ENCODE measurements at places on chromosomes 2 and 18. TPM values are rescaled to one million over a fixed set of nuclear protein-coding genes. Genes with fewer than 3 reads are reported as not detected.
A peak's percentile ranks its signal among the peaks of the same experiment; 100 is the strongest.

DNA sequence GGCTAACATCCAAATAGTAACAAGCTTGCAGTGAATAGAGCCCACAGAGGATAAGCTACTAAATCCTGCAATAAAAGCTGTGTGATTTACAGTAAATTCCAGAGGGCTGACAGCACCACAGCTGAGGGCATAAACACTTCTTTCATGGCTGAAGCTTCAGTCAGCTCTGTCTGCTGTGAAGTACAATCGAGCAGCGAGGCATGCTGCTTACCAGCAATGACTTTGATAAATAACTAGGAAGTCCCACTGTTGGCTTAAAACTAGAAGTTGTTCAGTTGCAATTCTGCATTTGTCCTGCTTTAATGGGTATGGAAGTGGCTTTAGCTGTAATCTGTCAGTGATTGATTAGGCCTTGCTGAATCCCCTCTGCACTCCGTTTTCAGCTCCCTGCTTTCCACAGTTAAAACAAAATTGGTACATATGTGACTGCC, 65.2 kb upstream of the FIGN start:
- peak; percentile 84 for DNase-seq

DNA sequence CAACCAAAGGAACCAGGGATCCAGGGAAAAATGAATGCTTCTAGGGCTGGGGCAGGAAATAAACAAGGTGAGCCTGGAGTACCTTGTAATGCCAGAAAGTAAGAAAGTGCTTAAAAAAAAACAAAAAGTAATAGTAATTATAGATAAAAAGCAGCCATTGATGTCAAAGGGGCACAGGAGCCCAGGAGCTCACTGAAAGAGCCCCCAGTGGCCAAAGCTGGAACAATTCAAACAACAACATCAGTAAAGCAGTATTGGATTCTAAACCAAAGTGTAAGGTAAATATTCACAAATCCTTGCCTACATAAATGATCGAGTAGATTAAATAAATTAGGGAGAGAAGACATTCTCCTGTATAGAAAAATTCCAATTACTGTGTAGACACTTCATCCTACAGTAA, 114.3 kb upstream of the ARL4C start:
- peak; percentile 43 for DNase-seq

GRCh38 chr2:215657844-215658243, 222.0 kb upstream of the FN1 start:
- DNase-seq, result peak; percentile 58

NTSR2 gene
- total RNA-seq, result not detected

LIPG gene
- 2.2 TPM for total RNA-seq

- DNase-seq, result no peak
These were observed 108.1 kb downstream of the AQP4 start for GRCh38 chr18:26757263-26758019.

C1QL2 gene
- not detected for total RNA-seq

- no peak for DNase-seq
These were observed 167.5 kb downstream of the SLC39A10 start for GRCh38 chr2:195824478-195824877.

DNA sequence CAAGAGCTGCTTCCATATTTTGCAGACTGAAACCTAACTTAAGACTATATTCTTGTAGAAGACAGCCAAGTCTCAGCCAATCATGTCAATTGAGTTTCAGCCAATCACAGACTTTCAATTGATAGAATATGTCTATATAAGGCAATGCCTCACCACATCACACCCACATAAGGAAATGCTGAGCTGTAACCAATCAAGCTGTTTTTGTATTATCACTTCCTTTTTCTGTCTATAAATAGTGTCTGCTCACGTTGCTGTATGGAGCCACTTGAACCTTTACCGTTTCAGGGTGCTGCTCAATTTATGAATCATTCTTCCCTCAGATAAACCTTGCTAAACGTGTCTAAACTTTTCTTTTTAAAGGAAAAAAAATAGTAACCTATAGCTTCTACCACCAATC, 1554.4 kb upstream of the LRRTM1 start:
- DNase-seq, result no peak

ITPRIPL1 gene
- total RNA-seq, result 1.4 TPM

GRCh38 chr2:128315122-128315828, 3.4 kb downstream of the HS6ST1 start:
- peak; percentile 74 for DNase-seq

DNA sequence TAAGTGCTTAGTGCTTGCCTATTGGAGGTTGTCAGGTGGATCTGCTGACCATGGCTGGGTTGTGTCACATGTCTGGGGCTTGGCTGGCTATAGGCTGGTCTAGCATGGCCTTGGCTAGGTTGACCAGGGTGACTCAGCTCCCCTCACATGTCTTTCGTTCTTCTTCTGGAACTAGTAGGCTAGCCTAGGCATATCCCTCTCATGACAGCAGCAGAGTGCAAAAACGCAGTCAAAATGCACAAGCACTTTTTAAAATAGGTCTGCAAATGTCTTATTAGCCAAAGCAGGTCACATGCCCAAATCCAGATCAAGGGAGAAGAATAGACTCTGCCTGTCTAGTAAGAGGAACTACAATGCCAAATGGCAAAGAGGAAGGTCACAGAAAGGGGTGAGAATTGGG, 179.7 kb upstream of the ACVR2A start:
- no peak for DNase-seq

GRCh38 chr2:19764998-19765397, 136.8 kb downstream of the TTC32 start:
- no peak for DNase-seq

- no peak for DNase-seq
These were observed 2.5 kb downstream of the RPIA start for GRCh38 chr2:88693911-88694414.

GRCh38 chr18:29753379-29753778, 1289.2 kb downstream of the DSC3 start:
- peak; percentile 21 for DNase-seq

DNA sequence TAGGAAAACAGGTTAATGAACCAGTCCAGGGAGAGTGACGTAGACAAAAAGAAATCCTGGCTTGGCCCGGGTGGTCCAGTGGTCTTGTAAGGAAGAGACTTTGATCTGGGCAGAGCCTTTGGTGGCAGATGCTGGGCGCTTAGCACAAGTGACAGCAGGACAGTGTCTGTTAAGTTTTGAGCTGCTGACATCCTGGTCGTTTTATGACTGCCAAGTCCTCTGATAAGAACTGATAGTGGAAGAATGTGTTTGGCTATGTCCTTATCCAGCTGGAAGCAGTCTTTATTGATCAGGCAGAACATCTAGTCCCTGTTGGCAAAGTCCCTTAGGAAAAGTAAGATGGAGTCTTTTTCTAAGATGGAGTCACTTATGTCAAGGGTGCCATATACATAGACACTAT, 27.4 kb upstream of the ZNF407 start:
- no peak for DNase-seq

CDH7 gene
- not detected for total RNA-seq

- peak; percentile 95 for DNase-seq
These were observed 644 bp upstream of the QPCT start for GRCh38 chr2:37343537-37344434.

DNA sequence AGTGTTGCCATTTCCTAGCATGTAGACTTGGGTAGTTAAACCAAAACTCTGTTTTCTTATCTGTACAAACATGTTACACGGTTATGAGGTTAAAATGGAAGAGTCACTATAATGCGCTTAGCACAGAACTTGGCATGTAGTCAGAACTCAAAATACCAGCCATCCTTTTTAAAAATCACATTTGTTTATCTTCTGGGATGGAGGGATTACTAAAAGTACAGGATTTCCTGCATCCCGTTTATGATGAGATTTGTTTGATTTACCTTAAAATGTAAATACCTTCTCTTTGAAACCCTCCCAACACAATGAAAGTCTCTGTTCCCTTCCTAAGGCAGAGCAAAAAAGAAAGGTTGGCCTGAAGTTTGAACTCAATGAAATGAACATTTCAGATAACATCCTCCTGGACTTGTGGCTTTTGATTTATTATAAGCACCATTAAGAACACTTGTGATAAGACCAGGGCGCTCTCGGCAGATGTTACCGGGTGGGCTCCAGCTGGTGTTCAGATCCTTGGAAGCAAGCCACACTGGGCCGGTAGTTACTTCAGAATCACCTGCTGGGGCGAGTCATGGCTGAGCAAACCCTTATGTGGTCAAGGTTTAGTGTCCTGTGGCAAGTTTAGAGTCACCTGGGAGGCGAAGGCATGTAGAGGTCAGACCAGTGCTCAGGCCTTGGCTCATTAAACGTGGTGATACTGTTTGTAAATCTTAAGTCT, 105.7 kb downstream of the MGAT5 start:
- DNase-seq, result no peak

- DNase-seq, result no peak
These were observed 123.5 kb upstream of the ALPP start for GRCh38 chr2:232255033-232255432.

- DNase-seq, result no peak
These were observed 41.7 kb upstream of the MALL start for GRCh38 chr2:110157153-110157793.

- DNase-seq, result peak; percentile 63
These were observed 81.9 kb downstream of the GFPT1 start for GRCh38 chr2:69305166-69305565.

GRCh38 chr18:13462686-13463085, 244.1 kb downstream of the LDLRAD4 start:
- DNase-seq, result no peak

- peak; percentile 94 for DNase-seq
These were observed 1.3 kb upstream of the CLIP4 start for GRCh38 chr2:29113891-29114321.

DNA sequence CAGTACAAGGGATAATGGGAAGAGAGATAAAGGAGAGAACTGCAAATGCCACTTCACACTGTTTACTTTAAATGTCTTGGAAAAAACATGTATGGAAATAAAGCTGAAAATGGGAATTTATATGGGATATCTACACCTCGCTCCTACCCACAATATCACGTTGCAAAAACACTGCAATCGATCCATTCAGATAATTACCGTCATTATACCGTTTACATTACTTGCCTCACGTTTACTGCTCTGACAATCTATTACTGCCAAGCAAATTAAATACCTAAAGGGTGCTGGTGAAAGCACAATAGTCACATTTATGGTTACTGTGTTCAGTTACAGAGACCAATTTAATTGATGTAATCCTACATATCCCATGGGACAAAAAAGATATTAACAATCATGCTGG, 214.7 kb upstream of the LYPD1 start:
- DNase-seq, result no peak

- DNase-seq, result no peak
These were observed 574.8 kb downstream of the LRP1B start for GRCh38 chr2:141555876-141556470.

KCNK3 gene
- total RNA-seq, result not detected

RTKN gene
- 16.2 TPM for total RNA-seq

DNA sequence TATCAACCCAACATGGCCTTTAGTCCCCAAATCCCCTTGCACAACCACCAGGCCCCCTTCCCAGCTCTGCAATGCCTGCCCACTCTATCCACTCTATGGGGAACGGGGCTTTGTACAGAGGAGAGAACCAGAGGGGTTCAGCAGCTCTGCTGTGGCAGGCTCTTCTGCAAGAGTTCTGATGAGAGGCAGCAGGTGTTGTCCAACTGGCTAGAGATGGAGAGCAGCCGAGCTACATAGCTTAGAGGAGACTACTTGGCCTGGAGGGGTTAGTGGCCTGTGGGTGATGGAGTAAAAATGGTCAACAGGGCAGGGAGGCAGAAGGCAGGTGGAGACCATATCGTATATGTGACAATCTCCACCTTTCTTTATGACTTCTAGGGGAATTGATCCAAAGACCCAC, 103.0 kb downstream of the QPCT start:
- DNase-seq, result no peak

DNA sequence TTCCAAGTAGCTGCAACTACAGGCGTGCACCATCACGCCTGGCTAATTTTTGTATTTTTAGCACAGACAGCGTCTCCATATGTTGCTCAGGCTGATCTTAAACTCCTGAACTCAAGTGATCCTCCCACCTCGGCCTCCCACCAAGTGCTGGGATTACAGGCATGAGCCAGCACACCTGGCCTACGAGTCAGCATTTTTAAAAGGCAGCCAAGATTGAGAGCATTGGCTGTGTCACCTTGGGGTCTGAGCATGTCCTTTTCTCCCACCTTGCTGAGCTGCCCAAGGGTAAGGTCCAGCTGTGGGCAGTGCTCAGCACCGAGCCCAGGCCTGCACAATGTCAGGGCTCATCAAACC, 142.8 kb upstream of the LMAN1 start:
- no peak for DNase-seq

Data from osteoblast (primary cell).